ENCODE measurements at places on chromosomes 6 and 20. TPM values are rescaled to one million over a fixed set of nuclear protein-coding genes. Genes with fewer than 3 reads are reported as not detected.

- no peak for DNase-seq
These were observed 109.4 kb upstream of the AKAP12 start for GRCh38 chr6:151130329-151130728.

Gene RBM24
- total RNA-seq: 1.8 TPM

Gene MOXD1
- total RNA-seq: not detected

Gene CFAP206
- total RNA-seq: 1.5 TPM

GRCh38 chr20:35806075-35806474, 34.3 kb downstream of the PHF20 start:
- DNase-seq: no peak

DNA sequence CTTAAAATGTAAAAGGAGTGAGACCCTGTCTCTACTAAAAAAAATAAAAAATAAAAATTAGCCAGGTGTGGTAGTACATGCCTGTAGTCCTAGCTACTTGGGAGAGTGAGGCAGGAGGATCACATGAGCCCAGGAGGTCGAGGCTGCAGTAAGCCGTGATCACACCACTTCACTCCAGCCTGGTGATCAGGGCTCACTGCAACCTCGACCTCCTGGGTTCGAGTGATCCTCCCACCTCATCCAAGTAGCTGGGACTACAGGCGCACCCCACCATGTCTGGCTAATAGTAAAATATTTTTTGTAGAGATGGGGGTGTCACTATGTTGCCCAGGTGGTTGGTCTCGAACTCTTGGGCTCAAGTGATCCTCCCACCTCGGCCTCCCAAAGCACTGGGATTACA, 8.1 kb upstream of the FOXS1 start:
- no peak for DNase-seq

Data from G401 (cell line).